PC-9 (cell line): ENCODE measurements at places on chromosomes 2 and 18.

DNA sequence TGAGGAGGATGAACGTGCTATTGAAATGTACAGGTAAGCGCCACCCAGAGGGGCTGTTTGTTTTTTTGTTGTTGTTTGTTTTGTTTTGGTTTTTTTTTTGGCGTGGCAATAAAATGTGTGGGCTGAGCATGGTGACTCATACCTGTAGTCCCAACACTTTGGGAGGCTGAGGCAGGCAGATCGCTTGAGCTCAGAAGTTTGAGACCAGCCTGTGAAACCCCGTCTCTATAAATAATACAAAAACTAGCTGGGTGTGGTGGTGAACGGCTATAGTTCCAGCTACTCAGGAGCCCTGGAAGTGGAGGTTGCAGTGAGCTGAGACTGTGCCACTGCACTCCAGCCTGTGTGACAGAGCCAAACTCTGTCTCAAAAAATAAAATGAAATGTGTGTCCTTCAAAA is 6.2 kb downstream of the PDCL3 start:
- no peak for DNase-seq

DNA sequence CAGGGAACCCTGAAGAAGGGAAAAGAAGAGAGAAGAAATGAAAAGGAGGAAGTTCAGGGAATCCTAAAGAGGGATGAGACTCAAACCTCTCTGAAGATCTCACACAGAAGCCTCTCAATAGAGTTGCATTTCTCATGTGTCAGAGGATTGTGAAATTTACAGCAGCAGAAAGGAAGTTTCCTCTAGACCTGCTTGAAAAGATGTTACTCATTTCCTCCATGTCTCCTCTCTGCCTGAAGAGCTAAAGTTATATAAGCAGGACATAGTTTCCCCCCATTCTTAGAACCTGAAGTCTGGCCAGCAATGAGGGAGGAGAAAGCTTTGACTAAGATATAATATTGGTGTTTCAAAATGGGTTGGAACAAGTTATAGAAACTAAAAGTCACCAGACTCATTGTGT is 1155.6 kb downstream of the LRP1B start:
- no peak for DNase-seq

DNA sequence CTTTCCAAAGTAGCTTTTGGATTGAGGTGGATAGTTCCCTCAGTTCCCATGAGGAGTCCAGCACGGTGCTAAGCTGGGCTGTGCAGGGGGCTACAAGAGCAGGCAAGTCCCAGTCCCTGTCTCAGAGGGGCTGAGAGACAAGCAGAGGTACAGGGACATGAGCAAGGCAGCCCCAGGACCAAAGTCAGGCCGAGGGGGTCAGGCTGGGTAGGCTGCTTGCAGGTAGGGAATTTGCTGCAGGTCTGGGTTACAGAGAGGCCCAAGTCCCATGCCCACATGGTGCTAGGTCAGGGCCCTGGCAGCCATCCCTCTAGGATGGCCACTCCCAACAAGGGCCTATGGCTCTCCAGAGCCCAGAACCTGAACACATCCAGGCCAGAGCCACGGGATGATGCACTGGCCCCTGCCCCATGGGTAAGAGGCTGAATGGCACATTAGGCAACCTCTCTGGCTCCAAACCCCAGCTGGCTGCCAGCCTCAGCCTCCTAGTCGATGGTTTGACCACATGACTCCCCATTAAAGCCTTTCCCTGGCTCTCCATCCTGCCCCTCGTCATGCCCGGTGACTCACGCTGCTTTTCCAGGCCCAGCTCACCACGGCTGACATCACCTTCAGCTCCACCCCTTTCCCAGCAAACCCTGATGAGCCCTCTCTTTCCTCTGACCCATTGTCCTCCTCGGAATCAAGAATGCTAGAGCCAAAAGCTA is 83.7 kb downstream of the SDC1 start:
- DNase-seq = peak; percentile 72

DNA sequence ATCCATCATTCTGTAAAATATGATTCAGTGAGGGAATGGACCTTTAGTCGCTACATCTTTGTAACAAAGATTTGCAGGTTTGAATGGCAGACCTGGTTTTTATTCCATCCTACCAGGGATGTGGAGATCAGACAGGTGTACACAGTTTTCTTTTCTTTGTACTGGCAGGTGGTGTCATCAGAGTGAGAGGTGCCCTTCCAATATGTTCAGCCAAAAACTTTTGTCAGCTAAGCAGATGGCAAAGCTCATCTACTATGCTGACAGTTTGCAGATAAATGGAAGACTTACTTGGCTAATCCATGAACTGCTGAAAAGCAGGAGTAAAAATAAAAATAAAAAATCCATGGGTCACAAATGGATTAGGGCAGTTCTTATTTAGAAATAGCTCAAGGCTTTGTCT is 185.5 kb upstream of the DOK6 start:
- no peak for DNase-seq

DNA sequence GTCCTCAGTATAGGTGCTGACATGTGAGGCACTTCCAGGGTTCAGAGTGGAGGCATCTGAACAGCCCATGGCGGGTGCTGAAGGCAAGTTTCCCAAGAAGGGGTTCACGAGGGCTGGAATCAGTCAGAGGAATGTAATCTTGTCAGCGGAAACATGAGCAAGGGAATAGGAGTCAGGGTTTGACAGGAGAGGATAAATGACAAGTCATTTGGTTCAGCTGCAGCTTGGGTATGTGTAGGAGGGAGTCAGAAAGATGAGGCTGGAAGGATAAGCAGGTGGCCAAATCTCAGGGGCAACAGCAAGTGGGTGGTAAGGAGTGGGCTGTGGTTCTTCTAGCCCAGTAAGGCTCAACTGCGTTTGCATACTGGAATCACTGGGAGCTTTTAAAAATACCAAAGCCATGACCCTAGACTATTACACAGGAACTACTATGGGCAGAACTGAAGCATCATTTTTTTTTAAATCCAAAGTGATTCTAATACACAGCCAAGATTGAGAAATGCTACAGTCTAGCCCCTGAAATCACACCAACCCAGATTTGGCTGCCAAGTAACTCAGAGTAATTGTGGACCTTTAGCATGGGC is 41.8 kb upstream of the NAB1 start:
- peak; percentile 4 for DNase-seq

DNA sequence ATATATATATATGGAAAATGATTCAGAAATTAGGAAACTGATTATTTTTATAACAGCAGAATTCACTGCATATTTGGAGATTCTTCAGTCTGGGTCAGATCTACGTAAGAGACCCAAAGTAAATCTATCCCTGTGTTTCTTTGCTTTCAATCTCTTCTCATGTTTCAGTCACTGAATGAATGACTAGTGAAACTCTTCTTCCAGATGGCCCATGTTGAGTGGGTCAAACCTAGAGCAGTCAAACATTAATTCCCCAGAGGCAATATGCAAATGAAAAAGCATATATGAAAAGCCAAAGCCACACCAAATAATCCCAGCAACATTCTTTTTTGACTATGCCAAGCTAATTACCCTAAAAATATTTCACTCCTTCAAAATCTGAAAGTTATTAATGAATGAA is 317.3 kb downstream of the RBM43 start:
- no peak for DNase-seq

DNA sequence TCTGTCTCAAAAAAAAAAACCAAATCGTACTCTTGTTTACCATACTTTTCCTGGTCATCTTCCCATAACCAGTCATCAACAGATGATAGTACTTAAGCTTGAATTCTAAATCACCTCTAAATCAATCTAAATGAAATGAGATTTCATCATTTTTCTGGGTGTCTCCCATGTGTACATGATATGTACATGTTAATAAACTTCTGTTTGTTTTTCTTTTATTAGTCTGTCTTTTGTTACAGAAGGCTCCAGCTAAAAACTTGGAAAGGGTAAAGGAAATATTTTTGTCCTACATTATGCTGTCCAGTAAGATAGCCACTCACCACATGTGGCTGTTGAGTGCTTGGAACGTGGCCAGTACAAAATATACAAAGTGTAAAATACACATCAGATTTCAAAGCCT is 78.7 kb upstream of the MSH6 start:
- no peak for DNase-seq

- DNase-seq = no peak
These were observed 620.3 kb upstream of the POU3F3 start for GRCh38 chr2:104233591-104233990.

DNA sequence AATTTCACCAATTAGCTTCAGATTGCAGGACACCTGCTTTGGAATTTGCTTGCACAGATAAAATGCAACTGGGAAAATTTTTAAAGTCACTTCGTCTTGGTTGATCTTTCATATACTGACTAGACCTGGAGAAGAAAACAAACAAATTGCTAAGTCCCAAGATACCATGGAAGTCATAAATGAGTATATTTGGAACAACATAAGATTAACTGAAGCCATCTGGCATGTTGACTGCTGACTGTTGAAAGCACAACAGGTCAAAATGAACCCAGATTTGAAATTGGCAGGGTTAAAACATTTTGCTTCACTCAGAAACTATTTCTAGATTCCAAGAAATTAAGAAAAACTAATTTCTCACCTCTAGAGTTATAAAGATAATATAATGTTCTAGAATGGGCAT is 470.7 kb downstream of the LPIN1 start:
- DNase-seq = no peak

DNA sequence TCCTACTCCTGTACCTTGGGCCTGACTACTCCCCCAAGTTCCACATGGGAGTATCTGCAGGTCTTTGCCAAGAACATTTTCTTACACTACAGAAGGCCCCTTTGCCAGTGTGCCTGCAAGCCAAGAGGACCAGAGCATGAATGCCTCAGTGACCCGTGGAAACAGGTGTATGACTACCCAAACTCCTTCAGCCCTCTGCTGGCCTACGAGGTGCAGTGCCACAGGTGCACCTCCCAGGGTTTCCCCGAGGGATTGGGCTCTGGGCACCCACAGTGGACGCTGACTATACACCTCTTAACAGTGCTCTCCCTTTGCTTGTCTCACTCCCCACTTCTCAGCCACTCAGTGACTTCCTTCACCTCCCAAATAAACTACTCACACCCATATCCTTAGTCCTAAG is 91.4 kb downstream of the COL6A3 start:
- DNase-seq = no peak

GRCh38 chr2:99636144-99637034 is 146.6 kb upstream of the REV1 start:
- no peak for DNase-seq

DNA sequence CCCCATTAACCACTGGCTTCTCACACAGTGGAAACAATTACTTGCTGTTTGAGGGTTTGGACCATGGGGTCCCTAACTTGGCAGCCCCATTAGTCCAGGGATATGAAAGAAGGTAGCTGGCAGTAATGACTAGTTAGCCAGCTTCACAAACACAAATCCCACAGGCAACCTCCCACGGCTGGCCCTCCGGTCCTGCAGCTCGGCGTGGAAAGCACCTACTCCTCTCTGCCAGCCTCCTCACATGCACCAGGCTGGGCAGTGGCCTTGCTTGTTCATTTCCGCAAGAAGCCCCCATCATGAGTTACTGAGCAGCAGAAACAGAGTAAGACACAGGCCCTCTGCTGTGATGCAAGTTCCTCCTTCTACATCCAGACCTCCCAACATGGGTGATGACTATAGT is 13.7 kb downstream of the C1QL2 start:
- no peak for DNase-seq

- DNase-seq = no peak
These were observed 4.6 kb upstream of the TEX51 start for GRCh38 chr2:126894082-126894481.

GRCh38 chr2:99297994-99298393 is 3.0 kb downstream of the LYG1 start:
- DNase-seq = no peak

DNA sequence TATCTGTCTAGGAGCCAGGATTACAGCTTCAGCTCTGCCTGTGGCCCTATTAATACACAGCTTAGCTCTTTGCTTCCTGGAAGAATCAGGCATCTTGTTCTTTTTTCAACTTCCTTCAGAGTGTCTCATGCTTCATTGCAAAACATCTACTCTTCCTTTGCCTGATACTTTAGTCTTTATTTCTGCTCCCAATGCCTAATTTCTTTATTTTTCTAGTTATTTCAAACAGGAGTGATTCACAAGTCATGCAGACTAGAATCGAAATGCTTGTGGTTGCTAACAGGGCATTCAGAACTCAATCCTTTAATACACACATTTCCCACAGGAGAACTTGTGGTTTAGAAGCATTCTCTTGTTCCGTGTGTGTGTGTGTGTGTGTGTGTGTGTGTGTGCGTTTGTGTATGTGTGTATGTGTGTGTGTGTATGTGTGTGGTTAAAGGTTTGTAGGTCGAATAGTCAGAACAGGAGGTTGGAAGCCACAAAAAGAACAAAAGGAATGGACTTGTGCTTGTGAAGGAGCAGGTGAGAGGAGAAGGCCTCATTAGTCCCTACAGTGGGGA is 28.3 kb upstream of the INSIG2 start:
- DNase-seq = no peak

DNA sequence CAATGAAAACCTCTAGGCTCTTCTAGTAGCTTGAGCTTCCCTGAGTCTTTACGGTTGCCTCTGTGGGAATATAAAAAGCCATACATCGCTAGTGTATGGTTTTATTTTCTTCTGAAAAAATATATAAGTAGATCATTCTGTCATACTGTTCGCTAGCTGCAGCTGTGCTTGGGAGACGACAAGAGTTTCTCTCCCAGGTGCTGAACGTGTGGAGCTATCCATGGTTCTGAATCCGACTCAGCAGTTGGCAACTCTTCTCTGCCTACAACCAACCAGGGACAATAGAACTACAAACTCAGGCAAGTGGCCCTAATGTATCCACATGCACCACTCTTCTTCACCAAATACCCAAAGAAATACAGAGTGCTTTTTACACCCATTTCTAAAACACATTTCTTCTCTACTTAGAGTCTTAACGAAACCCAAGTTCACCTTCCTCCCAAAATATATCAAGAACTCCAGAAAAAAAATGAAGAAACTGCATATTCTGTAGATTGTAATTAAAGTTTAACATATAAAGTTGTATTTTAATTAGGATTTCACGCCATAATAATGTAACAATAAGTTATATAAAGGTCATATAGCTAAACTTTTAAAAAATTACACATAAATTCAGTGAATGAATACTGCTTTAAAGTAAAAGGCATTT is 2.2 kb upstream of the KCNH7 start:
- DNase-seq = no peak

GRCh38 chr2:86770816-86771301 is 19.9 kb downstream of the CD8A start:
- DNase-seq = no peak

GRCh38 chr2:144267239-144267638 is 252.7 kb downstream of the ZEB2 start:
- DNase-seq = no peak

GRCh38 chr18:74832381-74832780 is 234.7 kb downstream of the ZNF407 start:
- no peak for DNase-seq
